ENCODE measurements at places on chromosomes 1 and 21. TPM values are rescaled to one million over a fixed set of nuclear protein-coding genes. Genes with fewer than 3 reads are reported as not detected.

DNA sequence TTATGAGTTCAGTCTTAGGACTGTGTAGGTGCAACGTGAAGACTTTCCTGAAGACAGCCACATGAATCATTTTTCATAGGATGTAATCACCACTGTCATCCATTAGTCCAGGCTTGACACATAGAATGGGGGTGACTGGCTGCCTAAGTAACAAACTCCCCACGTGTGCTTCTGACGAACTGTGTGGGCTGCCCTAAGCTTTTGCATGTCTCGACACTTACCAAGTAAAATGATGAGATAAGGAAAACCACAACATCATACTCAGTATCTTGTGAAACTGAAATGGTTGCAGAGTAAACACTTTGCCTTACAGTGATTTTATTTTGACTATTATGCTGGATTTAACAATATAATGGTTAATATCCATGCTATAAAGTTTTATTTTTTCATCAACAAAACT is 19.5 kb downstream of the ERG start:
- no peak for DNase-seq

DNA sequence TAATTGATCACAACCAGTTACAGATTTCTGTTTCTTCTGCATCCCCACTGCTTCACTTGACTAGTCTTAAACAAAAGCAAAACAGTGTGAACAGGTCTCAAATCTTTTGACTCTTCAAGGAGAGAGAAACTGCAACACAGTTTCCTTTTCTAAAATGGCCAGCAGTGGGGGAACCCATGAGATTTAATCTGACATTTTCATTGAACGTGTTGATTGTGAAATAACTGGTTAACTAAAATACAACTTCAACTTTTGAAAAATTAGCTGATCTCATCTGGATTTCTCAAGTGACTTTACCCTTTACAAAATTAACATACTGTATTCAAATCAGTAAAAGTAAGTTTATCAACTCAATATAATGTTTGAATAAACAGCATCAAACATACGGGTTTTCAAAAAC is 143.0 kb downstream of the HFM1 start:
- DNase-seq: no peak

DNA sequence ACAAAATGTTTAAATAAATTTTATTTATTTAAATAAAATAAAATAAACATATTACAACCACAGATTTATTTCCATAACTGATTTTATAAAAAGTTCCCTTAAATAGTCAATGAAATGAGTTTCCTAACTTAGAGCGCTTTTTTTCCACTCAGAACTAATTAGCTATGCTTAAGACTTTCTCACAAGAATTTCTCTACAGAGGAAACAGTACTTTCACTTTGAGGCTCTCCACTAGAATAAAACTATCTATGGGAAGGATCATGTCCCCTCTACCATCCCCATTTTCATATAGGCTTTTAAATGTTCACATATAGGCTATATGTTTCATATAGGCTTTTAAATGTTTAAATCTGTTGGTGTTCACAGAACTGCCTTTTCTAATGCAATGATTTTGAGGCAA is 40.0 kb upstream of the DPH5 start:
- DNase-seq: no peak

DNA sequence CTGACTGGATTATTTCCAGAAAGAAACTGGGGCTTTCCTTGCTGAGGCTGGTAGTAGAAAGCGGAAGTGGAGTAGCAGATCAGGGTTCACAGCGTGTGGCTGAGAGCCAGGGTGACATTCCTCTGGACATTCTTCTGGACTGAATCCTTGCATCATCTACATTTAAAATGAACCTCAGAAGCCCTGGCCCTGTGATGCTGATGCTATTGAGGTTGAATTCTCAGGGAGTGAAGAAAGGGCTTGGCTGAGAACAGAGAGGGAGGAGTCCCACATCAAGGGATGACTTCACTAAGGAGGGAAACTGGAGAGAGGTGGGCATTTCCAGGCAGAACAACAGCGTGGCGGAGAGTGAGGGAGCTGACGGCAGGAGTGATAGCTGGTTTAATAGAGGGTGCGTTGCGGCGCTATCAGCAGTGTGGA is 102.3 kb upstream of the LMO4 start:
- peak; percentile 100 for DNase-seq

- peak; percentile 25 for DNase-seq
Measured at GRCh38 chr1:160726498-160727315, 12.3 kb upstream of the SLAMF7 start.

DNA sequence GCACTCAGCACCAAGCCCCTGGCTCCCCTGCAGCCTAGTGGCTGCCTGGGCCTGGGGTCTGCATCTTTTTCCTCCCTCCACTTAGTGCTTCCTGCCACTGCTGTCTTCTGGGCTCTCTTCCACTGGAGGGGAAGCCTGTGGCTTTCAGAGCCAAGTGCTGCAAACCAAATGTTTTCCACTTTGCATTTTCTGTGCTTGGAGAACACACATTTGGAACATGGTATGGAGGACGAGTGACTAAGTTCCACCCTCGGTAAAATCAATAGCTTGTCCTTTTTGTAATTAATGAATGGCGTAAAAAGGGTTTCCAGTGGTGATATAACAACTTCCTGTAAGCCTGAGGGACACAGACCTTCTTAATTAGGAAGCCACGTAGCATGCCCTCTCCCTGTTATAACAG is 10.1 kb upstream of the GPR153 start:
- no peak for DNase-seq

- peak; percentile 20 for DNase-seq
Measured at GRCh38 chr1:78586572-78586971, 33.7 kb upstream of the IFI44L start.

DNA sequence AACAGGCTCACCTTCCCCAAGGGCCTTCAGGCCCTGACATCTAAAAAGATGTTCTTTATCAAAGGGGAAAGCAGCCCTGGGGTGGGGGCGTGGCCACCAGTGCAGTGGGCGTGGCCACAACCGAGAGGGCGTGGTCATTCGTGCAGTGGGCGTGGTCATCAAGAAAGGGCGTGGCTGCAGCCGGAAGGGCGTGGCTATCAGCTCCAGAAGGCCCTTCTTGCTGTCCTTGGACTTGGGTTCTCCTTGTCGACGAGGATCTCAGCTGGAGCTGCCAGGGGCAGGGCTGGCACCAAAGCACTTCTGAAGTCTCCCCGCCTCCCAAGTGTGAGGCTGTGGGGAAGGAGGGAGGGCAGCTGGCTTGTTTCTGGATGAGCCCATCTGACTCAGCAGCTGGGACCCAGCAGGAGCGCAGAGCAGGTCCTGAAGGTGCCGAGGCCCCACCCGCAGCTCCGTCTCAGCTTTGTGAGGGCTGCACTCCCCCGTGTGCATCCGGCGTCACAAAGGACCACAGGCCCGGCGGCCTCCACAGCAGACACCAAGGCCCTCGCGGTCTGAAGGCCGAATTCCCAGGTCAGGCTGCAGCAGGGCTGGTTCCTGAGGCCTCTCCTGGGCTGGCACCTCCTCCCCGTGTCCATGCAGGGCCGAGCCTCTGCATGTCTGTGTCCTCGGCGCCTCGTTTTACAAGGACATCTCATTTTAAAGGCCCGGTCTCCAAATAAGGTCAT is 12.8 kb downstream of the PDE9A start:
- no peak for DNase-seq

GRCh38 chr1:193031431-193031830 is 27.7 kb downstream of the UCHL5 start:
- DNase-seq: no peak

GRCh38 chr1:170691258-170691657 is 27.3 kb downstream of the PRRX1 start:
- no peak for DNase-seq

GRCh38 chr1:168303716-168304540 is 23.3 kb downstream of the TBX19 start:
- no peak for DNase-seq

DNA sequence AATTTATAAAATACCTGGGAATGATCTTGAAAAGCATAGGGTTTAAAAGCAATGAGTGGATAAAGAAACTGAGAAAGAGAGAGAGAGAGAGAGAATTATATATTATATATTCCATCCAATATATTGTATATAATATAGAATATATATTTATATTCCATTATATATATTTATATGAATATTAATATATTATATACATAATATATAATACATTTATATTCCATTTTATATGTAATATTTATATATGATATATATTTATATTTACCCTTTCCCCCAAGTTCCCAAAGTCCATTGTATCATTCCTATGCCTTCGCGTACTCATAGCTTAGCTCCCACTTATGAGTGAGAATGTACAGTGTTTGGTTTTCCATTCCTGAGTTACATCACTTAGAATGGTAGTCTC is 69.9 kb upstream of the SLC35F3 start:
- DNase-seq: no peak

DNA sequence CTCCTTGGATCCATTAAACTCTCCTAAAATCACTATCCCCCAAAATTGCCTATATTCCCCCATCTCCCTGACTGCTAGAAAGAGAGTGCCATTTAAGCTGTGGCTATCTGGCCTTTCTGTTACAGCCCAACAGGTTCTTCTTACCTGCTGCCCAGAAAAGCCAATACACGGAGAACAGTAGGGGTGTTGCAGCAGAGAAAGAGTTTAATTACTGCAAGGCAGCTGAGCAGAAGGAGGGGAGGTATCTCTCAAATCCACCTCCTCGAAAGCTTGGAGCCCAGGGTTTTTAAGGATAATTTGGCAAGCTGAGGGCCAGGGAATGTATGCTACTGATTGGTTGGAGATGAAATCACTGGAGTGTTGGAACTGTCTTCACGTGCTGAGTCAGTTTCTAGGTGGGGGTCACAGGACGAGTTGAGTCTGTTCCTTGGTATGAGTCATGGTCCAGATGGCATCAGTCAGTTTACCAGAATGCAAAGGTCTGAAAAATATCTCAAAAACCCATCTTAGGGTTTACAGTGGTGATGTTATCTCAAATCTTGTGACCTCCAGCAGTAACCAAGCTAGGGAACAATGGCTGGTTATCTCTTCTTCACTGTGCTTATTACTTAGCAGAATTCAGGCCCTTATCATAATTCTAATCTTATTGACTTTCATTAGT is 89.8 kb downstream of the SMYD3 start:
- DNase-seq: no peak

GRCh38 chr1:44775930-44776729 is 790 bp downstream of the RPS8 start:
- DNase-seq: no peak

DNA sequence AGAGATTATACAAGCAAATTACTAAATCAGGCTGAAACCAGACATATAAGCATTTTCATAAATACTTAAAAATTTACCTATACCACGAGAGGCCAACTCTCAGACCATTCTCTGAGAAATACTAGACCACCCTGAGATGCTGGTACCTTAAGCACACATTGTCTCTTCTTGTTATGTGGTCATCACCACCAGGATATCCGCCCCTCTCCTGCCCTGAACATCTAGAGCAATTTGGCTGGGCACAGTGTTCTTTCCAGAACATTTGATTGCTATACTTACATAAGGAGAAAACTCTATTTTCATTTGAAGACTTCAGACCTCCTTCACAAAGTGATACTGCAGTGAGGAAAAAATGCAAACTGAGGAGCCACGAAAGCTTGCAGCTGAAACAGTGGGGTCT is 36.2 kb upstream of the DUSP10 start:
- no peak for DNase-seq

DNA sequence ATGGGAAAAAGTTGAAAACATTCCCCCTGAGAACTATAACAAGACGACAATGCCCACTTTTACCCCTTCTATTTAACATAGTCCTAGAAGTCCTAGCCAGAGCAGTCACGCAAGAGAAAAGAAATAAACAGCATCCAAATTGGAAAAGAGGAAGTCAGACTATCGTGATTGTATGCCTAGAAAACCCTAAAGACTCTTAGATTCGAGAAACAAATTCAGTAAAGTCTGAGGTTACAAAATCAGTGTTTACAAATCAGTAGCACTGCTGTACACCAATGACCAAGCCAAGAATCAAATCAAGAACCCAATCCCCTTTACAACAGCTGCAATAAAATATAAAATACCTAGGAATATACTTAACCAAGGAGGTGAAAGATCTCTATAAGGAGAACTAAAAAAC is 72.4 kb downstream of the POU2F1 start:
- DNase-seq: no peak

- DNase-seq: no peak
Measured at GRCh38 chr1:192892934-192893333, 84.1 kb downstream of the RGS2 start.

- peak; percentile 20 for DNase-seq
Measured at GRCh38 chr1:221517961-221518360, 223.9 kb downstream of the DUSP10 start.

DNA sequence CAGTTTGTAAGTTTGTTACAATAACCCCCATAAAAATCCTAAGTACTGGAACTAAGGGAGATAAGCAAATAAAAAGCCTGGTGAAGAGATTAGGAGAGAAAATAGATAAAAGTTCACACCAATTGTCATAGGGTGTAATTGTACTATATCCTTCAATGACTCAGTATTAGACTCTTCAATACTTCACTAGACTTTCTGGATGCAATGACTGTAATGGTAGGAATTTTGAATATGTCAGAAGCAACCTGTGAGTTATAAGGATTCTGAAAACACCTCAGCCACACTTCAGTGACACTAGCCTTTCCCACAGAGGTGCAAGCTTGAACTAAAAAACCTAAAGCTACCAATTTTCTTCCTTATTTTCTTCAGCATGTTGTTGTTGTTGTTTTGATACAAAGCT is 147.9 kb downstream of the PTGER3 start:
- no peak for DNase-seq

DNA sequence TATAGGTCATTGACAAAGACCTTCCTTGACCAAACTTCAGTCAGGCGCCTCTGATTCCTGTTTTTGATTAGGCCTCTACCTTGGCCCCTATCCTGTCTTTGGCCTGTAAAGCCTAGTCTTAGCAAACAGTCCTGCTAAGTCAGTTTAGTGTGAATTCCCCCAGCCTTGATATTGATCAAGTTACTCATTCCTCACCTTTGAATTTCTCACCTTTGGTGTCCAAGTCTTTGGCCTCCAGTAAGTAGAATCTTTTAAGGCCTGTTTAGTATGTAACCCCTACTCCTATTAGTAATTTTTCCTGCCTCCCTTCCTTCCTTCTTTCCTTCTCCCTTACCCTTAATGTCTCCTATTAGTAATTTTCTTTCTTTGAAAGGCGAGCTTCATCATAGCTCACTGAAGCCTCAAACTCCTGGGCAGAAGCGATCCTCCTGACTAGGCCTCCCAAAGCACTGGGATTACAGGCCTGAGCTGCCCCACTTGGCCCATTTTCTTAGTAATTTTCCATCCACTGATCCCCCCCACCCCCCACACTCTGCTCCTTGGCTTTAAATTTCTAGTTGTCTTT is 13.0 kb upstream of the ZNF692 start:
- DNase-seq: no peak

Gene CHD1L
- total RNA-seq: 28.0 TPM

Gene LHX8
- total RNA-seq: not detected

Gene CD2
- not detected for total RNA-seq

Gene NPPB
- total RNA-seq: 3.5 TPM

Gene UTP11
- total RNA-seq: 60.5 TPM

Gene CD5L
- total RNA-seq: not detected

Gene NBPF4
- not detected for total RNA-seq

Gene TNFAIP8L2
- not detected for total RNA-seq

Gene LIX1L
- total RNA-seq: 32.5 TPM

Gene CAPN8
- not detected for total RNA-seq

Gene WNT3A
- not detected for total RNA-seq

Gene SPRR3
- not detected for total RNA-seq

All from epithelial cell of proximal tubule (primary cell).